RPMI8226 (cell line): ENCODE measurements at places on chromosomes 5 and 9.
A peak's percentile ranks its signal among the peaks of the same experiment; 100 is the strongest.

- DNase-seq = no peak
Observed at GRCh38 chr5:80884929-80885328, 75.2 kb upstream of the RASGRF2 start.

GRCh38 chr5:62621280-62621679, 42.7 kb downstream of the LRRC70 start:
- no peak for DNase-seq

DNA sequence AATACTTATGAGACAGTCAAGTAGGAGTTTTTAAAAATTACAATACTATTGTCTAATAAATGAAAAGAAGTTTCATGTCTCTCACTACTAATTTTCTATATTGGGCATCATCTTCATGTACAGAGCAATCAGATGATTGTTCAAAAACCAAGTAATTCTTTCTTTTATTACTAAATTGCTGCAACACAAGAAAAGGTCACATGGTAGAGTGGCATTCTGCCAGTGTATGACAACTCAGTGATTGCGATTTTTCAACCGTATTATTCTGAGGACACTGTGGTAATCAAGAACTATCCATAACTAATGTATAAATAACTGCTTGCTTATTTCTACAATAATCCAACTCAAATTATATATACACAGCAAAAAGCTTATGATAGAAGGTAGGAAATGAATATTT, 96.7 kb upstream of the GRHPR start:
- no peak for DNase-seq

GRCh38 chr5:74625742-74626241, 14.7 kb downstream of the ENC1 start:
- peak; percentile 15 for DNase-seq

GRCh38 chr5:149651686-149652085, 70.4 kb downstream of the ARHGEF37 start:
- no peak for DNase-seq

- peak; percentile 15 for DNase-seq
Observed at GRCh38 chr9:70600506-70600905, 186.0 kb upstream of the KLF9 start.

- DNase-seq = no peak
Observed at GRCh38 chr5:887947-888637, 4.5 kb downstream of the BRD9 start.

DNA sequence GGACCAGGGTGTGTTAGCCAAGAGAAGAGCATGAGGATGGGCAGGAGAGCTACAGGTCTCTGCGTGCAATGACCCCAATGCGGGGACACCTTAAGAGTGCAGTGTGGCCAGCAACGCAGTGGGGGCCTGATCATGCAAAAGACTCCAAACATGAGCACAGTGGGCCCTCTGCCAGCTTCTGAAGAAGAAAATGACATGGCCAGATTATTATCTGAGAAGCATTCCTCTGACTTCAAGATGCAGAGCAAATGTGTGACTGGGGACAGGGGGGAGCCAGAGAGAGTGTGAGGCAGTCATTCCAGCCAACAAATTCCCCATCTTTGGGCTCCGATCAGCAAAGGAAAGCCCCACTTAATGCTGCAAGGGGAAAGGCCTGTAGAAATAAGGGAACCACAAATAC, 229.4 kb downstream of the CDK5RAP2 start:
- DNase-seq = no peak

GRCh38 chr5:176873541-176874172, 25.5 kb downstream of the HK3 start:
- DNase-seq = no peak

- DNase-seq = peak; percentile 61
Observed at GRCh38 chr5:75335952-75336614, 937 bp upstream of the HMGCR start.

DNA sequence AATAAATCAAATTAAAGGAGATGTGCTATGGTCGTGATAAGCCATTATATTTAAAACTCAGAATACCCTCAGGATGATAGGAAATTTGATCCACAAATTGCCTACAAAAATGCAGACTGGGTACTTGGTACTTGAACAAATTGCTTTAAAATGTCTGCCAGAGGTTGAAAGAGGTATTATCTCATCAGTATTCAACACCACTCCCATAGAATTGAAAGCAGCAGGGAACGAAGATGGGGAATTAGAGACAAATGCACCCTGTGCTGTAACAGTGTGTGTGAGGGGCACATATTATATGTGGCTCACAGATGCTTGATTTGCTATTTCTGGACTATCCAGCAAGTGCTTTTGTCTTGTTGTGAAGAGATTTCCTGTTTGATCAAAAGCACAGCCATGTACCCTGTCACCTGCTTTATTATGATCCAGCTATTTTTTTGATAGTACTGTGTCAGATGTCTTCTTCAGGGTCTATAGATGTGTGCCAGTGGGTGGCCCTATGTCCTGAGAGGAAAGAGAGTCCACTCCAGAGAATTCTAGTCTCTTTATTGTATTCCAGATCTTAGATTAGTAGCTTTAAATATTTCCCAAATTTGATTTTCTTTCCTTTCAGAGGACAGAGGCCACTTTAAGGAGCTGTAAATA, 120.1 kb downstream of the XRCC4 start:
- no peak for DNase-seq

GRCh38 chr9:37656936-37657335, 6.2 kb downstream of the FRMPD1 start:
- DNase-seq = no peak

DNA sequence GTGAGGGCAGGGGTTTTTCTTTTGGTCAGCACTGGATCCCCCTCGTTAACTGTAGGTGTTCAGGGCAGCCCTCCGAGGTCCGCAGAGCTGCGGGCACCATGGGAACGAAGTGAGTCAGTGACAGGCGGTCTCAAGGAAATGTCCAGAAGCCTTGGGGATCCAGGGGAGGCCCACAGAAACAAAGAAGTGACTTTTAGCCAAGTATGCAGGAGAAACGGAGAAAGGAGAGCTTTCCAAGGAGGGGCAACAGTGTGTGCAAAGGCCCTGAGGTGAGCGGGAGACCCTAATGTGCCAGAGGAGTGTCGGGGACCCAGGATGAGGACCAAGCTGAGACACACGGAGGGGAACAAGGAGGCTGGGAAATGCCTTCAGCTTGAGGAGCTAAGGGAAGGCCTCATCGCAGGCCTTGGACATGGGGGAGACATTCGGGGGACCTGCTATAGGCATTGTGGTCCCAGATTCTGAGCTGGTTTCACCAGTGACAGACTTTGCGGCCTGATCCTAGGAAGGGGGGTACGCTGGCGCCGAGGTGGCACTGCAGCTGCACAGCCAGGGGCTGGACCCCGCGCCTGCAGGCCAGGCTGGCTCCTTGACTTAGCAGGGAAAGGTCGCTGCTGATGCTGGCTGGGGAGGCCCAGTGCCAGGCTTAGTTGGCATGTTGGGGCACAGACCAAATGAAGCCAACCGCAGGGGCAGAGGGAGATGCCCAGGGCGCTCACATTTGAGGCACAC, 3.3 kb downstream of the LTC4S start:
- DNase-seq = no peak

- no peak for DNase-seq
Observed at GRCh38 chr5:56094579-56095361, 100.0 kb upstream of the IL6ST start.

DNA sequence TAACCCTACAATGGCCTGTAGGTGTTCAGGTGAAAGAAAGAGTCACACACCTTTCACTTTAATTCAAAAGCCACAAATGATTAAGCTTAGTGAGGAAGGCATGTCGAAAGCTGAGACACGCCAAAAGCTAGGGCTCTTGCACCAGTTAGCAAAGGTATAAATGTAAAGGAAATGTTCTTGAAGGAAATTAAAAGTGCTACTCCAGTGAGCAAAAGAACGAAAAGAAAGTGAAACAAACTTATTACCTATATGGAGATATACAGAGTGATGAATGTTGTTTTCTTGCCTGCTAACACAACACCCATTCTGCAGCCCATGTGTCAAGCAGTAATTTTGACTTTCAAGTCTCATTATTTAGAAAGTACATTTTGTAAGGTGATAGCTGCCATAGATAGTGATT, 254.2 kb upstream of the SLC24A2 start:
- DNase-seq = no peak

DNA sequence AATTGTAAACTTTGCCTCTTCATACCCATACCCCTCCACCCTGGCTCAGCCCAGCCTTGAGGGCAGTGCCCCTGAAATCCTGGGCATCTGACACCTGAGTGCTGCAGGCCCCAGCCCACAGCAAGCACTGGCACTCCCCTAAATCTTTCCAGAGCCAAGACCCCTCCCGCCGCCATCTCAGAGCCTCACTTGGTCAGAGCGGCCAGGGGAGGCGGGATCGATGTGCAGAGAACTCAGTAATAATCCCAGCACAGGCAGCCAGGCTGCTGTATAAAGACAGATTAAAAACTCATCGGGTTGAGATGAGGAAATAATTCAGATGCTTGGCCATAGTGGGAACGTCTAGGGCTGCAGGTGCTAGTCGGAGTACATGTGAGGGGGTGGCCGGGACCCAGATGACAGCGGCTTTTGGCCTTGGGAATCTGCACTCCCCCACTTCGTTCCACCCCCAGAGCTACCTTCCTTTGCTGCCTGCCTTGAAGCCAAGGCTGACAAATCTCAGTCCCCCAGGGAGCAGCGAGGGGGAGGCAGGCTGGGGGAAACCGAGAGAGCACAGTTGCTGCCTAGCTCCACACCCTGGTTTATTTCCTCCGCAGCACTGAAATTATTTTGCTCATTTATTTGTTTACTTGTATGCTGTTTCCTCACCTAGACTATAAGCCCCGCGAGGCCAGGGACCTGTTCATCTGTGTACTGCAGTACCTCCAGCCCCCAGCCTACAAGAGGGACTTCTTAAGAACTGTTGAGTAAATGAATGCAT, 19.5 kb upstream of the ARAP3 start:
- DNase-seq = no peak

DNA sequence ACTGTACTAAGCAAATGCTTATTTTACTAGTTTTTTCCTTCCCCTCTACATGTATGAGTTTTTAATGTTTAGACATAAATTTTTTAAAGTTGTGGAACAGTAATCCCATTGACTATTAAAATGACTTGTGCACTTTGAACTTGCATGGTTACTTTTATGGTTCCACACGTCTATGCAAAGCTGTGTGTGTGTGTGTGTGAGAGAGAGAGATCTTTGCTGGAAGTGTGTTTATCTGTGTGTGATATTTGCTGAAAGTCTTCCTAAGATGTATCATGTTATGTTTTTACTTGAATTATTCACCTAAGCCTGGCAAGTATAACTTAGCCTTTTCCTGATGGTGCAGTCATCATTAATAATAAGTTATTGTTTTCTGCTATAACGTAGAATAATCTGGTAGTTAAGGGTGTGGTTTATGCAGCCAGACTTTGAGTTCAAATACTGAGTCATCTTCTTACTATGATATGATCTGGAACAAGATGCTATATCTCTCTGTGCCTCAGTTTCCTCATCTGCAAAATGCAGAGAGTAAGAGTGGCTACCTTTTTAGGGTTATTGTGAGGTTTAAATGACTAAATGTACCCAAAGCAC, 138.6 kb downstream of the SMARCA2 start:
- DNase-seq = no peak

- peak; percentile 35 for DNase-seq
Observed at GRCh38 chr5:139822553-139823425, 27.2 kb downstream of the PSD2 start.

- no peak for DNase-seq
Observed at GRCh38 chr9:84898188-84898587, 228.7 kb downstream of the NTRK2 start.

DNA sequence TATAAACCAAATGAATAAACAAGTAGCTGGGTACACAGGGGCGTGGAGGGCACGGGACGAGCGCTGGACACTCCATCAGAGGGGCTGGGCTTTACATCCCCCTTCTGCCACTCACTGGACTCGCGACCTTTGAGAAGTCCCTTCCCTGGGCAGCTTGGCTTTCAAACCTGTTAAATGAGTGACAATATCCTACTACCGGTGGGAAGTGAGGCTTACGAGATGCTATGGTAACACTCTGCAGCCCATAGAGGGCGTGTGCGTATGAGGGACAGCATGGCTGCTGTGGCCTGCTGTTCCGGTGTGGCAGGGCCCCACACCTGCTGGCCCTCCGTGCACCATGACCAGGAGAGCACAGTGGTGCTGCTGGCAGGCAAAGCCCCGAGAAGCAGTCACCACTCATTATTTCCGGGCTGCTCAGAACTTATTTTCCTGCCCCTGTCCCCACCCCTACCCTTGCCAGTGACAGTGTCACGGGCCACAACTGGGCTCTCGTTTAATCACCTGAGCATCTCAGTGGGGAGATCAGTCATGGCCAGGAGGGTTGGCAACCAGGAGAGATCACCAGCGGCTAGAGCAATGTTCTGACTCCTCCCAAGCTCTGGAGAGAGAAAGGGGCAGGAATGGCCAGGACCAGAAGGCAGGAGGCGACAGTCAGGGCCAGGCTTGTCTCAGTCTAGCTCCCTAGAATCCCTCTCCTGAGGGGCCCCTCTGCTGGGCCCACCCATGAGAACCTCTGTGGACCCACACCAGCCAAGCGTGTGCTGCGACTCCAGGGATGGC, 10.5 kb downstream of the CLTB start:
- no peak for DNase-seq

DNA sequence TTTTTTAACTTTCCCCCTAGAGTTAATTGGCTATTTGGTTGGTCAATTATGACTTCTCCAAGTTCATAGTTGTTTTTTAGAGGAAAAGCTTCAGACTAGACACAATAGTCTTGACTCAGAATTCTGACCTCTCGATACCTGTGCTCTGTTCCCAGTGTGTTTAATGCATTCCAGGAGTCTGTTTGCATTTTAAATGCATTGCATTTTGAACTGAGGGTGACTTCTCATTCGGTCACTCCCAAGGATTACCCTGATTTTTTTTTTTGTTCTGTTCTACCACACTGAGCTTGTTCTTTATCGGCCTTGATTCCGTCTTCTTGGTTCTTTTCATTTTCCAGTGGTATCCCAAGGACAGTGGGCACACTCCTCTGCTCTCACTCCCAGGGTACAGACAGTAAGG, 16.3 kb downstream of the ARHGEF28 start:
- no peak for DNase-seq

- DNase-seq = no peak
Observed at GRCh38 chr5:179417016-179417415, 71.8 kb upstream of the ADAMTS2 start.

DNA sequence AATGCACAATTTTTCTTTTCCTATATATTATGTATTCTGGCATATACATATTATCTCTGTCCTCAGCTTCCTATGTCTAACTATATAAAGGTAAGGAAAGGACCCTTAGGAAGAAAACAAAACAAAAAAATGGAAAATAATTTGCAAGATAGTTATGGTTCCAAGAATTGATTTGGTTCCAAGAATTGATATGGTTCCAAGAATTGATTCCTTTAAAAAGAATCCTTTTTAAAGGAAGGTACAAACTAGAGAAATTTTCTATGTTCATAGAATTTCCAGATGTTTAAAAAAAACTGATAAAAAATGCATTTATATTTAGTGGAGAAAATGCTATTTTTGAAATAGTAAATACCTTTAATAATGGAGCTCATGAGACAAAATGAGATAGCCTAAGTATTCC, 12.1 kb downstream of the LYRM7 start:
- no peak for DNase-seq

GRCh38 chr5:83583859-83584258, 112.3 kb downstream of the VCAN start:
- DNase-seq = no peak
